K562 (cell line): ENCODE measurements at places on chromosomes 7 and 10. TPM values are rescaled to one million over a fixed set of nuclear protein-coding genes. Genes with fewer than 3 reads are reported as not detected.

Gene TTYH3
- 4.9 and 5.5 TPM in 2 replicates for total RNA-seq

Gene CAV2
- total RNA-seq: 36.4 and 38.3 TPM in 2 replicates

Gene HK1
- total RNA-seq: 369 and 422 TPM in 2 replicates

Gene SNCG
- total RNA-seq: 86.6 and 93.6 TPM in 2 replicates

Gene CALML3
- total RNA-seq: not detected in 2 replicates

Gene TMEM60
- total RNA-seq: 23.6 and 24.3 TPM in 2 replicates

Gene INA
- total RNA-seq: not detected in 2 replicates

Gene UCN3
- total RNA-seq: not detected in 2 replicates

Gene NFKB2
- total RNA-seq: 20.3 and 20.6 TPM in 2 replicates

Gene CLEC5A
- not detected in 2 replicates for total RNA-seq

Gene LRRC18
- not detected in 2 replicates for total RNA-seq

Gene OPALIN
- total RNA-seq: not detected in 2 replicates

Gene PLXDC2
- total RNA-seq: 0.09 and 0.16 TPM in 2 replicates

Gene GPER1
- 0.11 TPM in 1 of 2 replicates, not detected in the other for total RNA-seq

Gene SUN3
- not detected in 2 replicates for total RNA-seq

Gene CALHM3
- not detected in 2 replicates for total RNA-seq

Gene NUTM2A
- total RNA-seq: 1.6 and 2.8 TPM in 2 replicates

Gene SEMA3A
- total RNA-seq: 1.4 and 1.5 TPM in 2 replicates

Gene PWWP2B
- total RNA-seq: 9.2 and 9.8 TPM in 2 replicates

Gene LIPF
- not detected in 2 replicates for total RNA-seq

Gene TBXAS1
- total RNA-seq: 1.9 and 2.7 TPM in 2 replicates

Gene PPP1R3C
- total RNA-seq: 0.24 TPM in 1 of 2 replicates, not detected in the other

Gene LHFPL3
- not detected in 2 replicates for total RNA-seq

Gene SPDYE6
- not detected in 2 replicates for total RNA-seq

Gene RBP3
- not detected in 2 replicates for total RNA-seq

Gene PLEKHS1
- total RNA-seq: not detected in 2 replicates

Gene ODAD2
- not detected in 2 replicates for total RNA-seq

Gene SPAM1
- not detected in 2 replicates for total RNA-seq

Gene SLC29A4
- total RNA-seq: 1.2 and 1.4 TPM in 2 replicates

Gene PPP1R3A
- total RNA-seq: 0.07 TPM in 1 of 2 replicates, not detected in the other

Gene CBX3
- 253 and 256 TPM in 2 replicates for total RNA-seq

Gene CSTF2T
- 26.4 and 30.3 TPM in 2 replicates for total RNA-seq

Gene CH25H
- not detected in 2 replicates for total RNA-seq

Gene HOXA6
- total RNA-seq: not detected in 2 replicates

Gene MBL2
- total RNA-seq: not detected in 2 replicates

Gene FAM25A
- not detected in 2 replicates for total RNA-seq

Gene SEC31B
- total RNA-seq: 4.2 and 4.6 TPM in 2 replicates

Gene STRIP2
- total RNA-seq: 50.3 and 56.3 TPM in 2 replicates

Gene FKBP9
- 23.7 and 27.2 TPM in 2 replicates for total RNA-seq

Gene CYP3A4
- total RNA-seq: 0.07 and 0.18 TPM in 2 replicates

Gene VSTM2A
- not detected in 2 replicates for total RNA-seq

Gene ANK3
- total RNA-seq: 25.0 and 32.3 TPM in 2 replicates

Gene EBLN1
- 0.95 and 1.1 TPM in 2 replicates for total RNA-seq

Gene HOXA3
- 0.04 and 0.18 TPM in 2 replicates for total RNA-seq

Gene OPN1SW
- not detected in 2 replicates for total RNA-seq
